ENCODE measurements at places on chromosomes 7 and 10. TPM values are rescaled to one million over a fixed set of nuclear protein-coding genes. Genes with fewer than 3 reads are reported as not detected.
A peak's percentile ranks its signal among the peaks of the same experiment; 100 is the strongest.

DNA sequence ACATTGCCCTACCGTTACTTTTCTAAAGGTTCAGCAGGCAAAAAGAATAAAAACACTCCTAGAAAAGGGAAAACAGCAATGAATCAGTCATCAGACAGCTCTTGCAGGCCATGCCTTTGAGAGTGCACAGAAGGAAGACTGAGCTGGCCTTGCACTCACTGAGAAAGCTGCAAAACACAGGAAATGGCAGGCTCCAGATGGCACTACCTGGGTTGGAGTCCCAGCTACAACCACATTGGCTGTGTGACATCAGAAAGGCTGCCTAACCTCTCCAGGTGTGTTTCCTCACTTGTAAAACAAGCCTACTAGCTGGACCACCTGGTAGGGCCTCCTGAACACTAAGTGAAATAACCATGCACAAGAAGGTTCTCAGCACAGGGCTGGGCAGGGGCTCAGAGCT lies 113.7 kb downstream of the SFMBT2 start:
- no peak for DNase-seq

- no peak for DNase-seq
Measured at GRCh38 chr7:80583901-80584300, 54.5 kb upstream of the CD36 start.

Gene PNLIPRP2
- not detected for total RNA-seq

DNA sequence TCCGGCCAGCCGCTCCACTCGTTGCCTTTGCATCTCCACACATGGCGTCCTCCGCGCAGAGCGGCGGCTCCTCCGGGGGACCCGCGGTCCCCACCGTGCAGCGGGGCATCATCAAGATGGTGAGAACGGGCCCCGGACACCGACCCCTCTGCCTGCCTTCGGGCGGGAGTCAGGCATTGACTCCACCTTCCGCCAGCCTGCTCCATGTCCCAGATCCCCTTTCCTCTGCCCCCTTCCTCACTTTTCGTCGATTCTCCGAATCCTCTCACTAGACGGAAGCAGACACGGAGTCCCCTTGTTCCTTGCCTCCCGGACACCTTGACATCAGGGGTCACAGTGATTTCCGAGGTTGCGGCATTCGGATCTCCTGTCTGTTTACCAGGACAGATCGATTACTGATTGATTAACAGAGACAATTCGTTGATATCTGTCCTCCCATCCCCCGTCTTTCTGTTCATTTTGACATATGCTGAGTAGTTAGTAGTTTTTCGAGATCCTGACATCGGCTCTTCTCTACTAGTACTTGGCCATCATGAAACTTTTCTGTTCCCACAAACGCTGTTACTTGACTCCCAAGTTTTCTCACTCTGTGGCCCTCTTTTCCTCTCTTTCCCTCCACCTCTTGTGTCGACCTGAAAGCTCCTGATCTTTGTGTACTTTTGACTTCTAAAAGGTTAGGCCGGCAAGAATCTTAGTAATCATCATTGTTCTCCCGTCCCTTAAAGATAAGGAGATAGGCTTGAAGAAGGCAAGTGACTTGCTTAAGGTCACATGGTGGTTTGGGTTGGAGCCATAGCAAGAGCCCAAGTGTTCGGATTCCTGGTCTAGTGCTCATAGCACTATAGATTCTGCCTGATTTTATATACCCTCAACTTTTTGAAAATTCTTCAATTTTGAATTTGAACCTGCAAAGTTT lies 597 bp downstream of the SND1 start:
- peak; percentile 15 for DNase-seq

- DNase-seq = no peak
Measured at GRCh38 chr7:25075459-25075858, 49.6 kb downstream of the CYCS start.

- no peak for DNase-seq
Measured at GRCh38 chr7:4739528-4739992, 35.9 kb upstream of the AP5Z1 start.

DNA sequence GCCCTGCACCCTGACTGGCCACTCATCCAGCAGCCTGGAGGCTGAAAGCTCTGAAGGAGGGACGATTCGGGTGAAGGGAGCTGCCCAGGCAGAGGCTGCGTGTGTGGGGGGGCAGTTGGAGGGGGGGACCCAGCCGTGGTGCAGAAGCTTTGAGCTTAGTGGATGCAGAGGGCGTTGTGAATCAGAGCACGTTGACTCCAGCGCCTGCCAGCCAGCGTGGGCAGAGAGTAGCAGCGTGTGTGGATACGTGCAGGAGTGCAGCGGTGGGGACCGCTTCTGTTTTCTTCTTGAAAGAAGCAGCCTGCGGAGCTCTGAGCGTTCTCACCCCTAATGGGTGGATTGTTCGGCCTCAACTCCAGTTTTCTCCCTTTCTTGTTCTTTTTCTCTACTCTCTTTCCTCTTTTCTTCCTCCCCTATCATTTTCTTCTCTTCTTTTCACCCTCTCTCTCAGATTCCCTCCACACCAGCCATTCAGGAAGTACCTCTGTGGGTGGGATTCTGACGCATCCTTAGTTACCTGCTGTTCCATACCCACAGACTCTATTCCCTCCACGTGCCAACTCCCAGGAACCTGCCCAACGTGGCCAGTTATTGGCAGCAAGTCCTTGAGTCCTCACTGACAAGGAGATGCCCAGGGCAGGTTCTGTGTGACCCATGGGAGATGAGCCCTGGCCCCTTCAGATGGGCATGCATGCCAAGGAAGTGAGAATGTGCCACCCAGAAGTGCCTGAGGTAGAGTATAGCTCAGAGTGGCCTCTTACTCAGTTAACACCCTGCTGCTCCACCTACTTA lies 47.4 kb downstream of the SORCS3 start:
- no peak for DNase-seq
